ENCODE measurements at places on chromosomes 4 and X.
A peak's percentile ranks its signal among the peaks of the same experiment; 100 is the strongest.

GRCh38 chrX:134537179-134537955, 77.4 kb downstream of the HPRT1 start:
- DNase-seq = no peak

DNA sequence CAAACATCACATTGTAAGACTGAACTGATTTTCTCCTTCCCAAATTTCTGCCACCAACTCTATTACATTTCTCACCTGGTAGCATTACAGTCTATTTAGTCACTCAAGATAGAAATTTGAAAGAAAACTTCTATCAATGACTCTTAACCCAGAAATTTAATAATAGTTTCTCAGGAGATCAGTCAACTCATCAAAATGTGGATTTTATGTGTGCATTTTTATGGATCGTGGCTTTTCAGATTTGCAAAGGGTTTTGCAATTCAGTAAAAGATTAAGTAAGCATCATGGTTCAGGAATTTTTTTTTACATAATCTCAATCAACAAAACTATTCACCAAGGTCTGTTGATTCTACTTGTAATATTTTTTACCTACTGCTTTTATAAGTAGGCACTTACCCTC, 111.1 kb downstream of the CFAP299 start:
- no peak for DNase-seq

DNA sequence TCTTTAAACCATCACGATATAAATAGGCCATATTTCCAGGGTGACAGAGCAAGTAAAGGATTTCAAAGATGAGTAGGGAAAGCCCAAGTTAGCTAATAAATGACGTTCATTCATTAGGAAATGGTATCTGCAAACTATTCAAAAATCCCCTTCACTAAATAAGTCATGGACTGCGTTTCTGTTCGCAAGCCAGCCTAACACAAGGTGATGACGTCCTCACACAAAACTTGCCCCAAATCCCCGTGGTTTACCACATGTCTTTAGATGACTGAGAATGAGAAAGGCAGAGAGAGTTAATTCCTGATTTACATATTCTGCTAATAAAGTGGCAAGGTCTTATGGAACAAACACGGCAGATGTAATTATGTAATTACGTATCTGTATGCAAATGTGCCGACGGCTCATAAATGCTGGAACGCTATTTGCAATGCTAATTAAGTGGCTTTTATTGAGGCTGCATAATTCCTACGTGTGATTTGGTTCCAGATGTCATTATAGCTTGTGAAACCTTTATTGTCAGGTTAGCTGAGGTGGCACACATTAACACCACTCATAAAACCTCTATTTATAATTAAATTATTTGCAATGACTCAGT, 437.7 kb upstream of the FRG1 start:
- no peak for DNase-seq

- no peak for DNase-seq
Observed at GRCh38 chrX:151988706-151989299, 14.3 kb upstream of the GABRE start.

GRCh38 chr4:79015411-79015810, 76.2 kb upstream of the PAQR3 start:
- no peak for DNase-seq

GRCh38 chr4:152815078-152815477, 35.3 kb downstream of the ARFIP1 start:
- peak; percentile 43 for DNase-seq

GRCh38 chr4:75289914-75290582, 224.2 kb downstream of the RCHY1 start:
- peak; percentile 23 for DNase-seq

GRCh38 chr4:62231994-62232393, 1031.9 kb downstream of the ADGRL3 start:
- no peak for DNase-seq

DNA sequence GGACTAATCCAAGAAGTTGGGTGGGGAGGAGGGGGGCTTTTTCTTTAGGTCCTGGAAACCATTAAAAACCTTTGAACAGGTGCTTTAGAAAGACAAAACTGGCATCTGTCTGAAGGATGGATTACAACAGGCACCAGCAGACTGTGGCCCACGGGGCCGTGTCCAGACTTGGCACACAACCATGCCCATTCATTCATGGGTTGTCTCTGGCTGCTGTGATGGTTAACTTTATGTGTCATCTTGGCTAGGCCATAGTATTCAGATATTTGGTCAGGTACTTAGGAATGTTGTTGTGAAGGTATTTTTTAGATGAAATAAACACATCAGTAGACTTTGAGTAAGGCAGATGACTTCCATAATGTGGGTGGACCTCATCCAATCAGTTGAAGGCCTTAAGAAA, 45.5 kb downstream of the TBL1X start:
- no peak for DNase-seq

DNA sequence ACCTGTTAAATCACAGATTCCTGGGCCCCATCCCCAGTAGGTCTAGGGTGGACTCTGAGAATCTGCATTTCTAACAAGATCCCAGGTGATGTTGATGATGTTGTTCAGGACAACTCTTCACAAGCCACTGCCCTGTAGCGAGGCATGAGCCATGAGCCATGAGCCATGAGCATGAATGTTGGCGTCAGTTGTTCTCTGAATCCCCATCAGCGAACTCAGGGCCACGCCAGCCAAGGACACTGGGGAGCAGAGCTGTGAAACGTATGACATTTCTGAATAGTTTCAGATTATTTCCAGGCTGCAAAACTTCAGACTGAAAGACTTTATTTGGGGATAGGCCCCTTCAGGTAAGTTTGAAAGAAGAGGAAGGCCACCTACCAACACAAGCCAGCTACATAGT, 46.9 kb upstream of the HCCS start:
- DNase-seq = no peak

GRCh38 chrX:9913146-9913433, 54.1 kb upstream of the CLDN34 start:
- no peak for DNase-seq

DNA sequence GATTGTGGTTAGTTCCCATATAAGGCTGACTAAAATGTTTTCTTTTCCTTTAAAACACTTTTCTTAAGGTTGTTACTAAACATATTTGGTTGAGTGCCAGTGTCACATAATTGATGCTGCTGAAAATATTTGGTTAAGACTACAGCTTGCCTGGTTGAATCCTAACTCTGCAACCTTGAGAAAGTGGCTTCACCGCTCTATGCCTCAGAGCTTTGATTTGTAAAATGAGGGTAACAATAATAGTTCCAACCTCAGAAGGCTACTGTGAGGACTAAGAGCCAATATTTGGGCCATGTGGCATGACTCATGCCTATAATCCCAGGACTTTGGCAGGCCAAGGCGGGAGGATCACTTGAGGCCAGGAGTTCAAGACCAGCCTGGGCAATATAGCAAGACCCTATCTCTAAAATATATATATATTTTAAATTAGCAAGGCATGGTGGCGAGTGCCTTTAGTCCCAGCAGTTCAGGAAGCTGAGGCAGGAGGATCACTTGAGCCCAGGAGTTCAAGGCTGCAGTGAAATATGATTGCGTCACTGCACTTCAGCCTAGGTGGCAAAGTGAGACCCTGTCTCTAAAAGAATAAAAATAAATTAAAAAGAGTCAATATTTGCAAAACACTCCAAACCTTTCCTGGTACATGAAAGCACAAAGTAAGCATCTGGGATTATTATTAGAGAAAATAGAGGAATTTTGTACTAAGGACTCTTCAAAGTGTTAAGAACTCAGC, 7.1 kb upstream of the NEIL3 start:
- no peak for DNase-seq

- DNase-seq = peak; percentile 76
Observed at GRCh38 chr4:101833480-101833879, 43.0 kb downstream of the BANK1 start.

- no peak for DNase-seq
Observed at GRCh38 chrX:55754861-55755294, 37.3 kb downstream of the RRAGB start.

DNA sequence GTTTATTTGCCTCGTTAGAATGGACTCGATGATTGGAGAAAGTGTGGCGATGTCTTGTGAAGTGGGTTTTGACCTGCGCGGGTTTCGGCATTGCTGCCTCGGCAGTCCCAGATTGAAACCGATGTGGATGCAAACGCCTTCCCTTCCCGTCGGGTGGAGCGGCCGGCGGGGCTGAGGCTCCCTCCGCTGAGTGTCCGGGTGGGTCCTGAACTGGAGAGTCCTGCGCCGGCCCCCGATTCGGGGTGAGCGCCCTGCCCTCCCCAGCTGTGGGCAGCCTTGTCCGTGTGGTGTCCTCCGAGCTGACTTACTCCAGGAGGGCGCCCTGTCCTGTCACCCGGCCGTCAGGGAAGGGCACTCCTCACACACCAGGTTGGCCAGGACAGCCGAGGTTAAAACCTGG, 75.3 kb upstream of the PSAPL1 start:
- DNase-seq = no peak

- no peak for DNase-seq
Observed at GRCh38 chr4:3685081-3685645, 81.0 kb upstream of the ADRA2C start.

GRCh38 chr4:103424853-103425252, 226.7 kb upstream of the CENPE start:
- DNase-seq = no peak

- DNase-seq = no peak
Observed at GRCh38 chr4:5292101-5292500, 240.8 kb downstream of the STK32B start.

DNA sequence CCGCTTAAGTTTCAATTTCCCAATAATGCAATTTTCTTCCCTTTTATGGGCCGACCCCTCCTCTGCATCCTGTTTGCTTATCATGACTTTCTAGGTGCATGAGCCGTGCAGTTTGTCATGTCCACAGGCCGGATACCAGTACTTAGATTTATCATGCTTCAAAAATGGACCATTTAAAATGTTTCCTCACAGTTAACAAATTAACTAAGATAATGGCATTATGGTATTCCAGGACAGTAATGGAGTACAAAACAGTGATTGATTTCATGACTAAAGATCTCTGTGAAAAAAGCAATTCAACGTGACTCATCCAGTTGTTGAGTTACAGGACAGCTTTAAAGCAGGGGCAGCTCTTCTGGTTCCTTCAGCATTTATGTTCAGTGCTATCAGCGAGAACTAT, 23.0 kb downstream of the SNX25 start:
- DNase-seq = no peak

GRCh38 chrX:123720486-123720885, 12.4 kb downstream of the THOC2 start:
- no peak for DNase-seq

GRCh38 chr4:100086766-100087431, 103.4 kb downstream of the DDIT4L start:
- no peak for DNase-seq

DNA sequence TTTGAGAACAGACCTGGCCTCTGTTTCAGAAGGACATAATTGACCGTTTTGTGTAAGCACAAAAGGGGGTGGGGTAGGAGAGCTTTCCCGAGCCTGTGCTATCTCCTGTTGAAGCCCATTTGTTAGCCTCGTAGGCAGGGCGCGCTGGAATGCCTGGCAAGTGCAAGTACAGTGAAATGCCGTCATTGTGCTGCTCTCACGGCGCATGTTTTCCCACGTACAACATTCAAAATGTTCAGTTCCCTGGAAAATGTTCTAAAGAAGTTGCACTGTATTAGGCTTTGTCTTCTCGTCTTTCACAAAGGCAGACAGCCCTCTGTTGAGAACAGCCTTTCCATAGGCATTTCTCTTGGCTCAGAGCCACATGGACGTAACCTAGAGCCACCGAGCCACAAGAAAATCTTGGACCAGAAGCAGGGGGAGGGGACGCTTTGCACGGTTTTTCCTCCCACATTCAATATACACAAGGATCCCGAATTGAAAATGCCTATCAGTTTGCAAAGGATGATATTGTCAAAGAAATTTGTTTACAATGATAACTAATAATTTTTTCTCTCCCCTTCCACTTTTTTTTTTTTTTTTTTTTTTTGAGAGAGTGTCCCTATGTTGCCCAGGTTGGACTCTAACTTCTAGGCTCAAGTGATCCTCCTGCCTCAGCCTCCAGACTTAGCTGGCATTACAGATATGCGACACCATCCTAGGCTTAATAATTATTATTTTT, 54.6 kb upstream of the RAPGEF2 start:
- no peak for DNase-seq

GRCh38 chr4:149781150-149781549, 34.5 kb downstream of the IQCM start:
- no peak for DNase-seq

GRCh38 chr4:172619218-172619617, 549.4 kb upstream of the GALNT7 start:
- no peak for DNase-seq

GRCh38 chrX:55521687-55522086, 32.0 kb upstream of the USP51 start:
- DNase-seq = no peak

DNA sequence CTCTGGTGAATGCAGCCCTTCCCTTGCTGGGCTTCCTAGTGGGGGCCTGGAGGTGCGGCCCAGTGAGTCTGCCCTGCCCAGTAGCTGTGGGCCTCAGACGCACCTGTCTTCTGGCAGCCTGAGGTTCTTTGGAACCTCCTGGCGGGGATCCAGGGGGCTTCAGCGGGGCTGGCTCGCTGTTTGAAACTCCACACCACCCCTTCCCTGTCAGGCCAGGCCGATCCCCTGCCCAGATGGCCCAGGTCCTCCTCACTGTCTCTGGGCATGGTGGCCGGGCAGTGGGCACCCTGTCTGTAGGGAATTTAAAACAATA, 10.7 kb upstream of the NKX1-1 start:
- DNase-seq = no peak

GRCh38 chrX:80807606-80807991, 2.1 kb downstream of the BRWD3 start:
- DNase-seq = no peak

DNA sequence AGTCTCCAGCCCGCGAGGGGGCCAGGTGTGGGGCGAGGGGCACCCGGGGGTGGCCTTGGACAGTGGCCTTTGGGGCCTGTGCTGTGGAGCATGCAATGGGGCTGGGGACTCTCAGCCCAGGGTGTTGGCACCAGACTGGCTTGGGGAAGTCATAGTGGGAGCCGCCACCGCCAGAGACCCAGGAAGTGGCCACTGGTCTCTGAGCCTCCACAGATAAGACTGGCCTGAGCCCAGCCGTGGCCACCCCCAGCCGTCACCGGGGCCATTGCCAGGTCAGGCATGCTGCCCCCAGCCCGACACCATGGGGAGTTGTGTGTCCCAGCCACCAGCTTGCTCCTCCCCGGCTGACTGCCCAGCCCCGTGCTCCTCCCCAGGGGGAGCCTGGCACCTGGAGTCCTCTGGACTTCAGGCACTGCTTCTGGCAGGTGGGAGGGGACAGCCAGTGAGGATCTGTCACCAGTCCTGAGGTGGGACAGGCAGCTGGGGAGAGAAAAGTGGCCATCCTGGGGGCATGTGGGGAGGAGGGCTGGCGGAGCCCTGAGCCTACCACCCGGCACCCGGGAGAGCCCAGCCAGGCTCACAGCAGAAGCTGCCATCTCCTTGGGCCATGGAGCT, 32.5 kb downstream of the TACC3 start:
- DNase-seq = no peak

Measured in AML-193 (cell line).